ENCODE measurements at places on chromosomes 7 and 10.
A peak's percentile ranks its signal among the peaks of the same experiment; 100 is the strongest.

DNA sequence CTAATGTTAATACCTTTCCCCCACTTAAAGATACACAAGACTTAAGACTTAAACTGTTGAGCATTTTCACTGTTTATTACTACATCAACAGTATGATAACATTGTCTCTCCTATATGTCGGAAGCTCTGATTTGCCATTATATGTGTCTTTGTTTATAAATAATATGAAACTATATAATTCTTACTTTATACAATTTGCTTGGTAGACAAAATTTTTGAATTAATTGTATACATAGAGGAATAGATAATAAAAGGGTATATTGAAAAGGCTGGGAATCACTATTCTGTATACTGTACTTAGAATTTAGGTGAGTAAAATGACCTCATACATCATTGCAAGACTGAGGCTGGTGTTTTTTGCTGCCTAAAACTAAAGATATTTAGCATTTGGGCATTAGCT is 82.1 kb upstream of the HDAC9 start:
- DNase-seq: no peak

DNA sequence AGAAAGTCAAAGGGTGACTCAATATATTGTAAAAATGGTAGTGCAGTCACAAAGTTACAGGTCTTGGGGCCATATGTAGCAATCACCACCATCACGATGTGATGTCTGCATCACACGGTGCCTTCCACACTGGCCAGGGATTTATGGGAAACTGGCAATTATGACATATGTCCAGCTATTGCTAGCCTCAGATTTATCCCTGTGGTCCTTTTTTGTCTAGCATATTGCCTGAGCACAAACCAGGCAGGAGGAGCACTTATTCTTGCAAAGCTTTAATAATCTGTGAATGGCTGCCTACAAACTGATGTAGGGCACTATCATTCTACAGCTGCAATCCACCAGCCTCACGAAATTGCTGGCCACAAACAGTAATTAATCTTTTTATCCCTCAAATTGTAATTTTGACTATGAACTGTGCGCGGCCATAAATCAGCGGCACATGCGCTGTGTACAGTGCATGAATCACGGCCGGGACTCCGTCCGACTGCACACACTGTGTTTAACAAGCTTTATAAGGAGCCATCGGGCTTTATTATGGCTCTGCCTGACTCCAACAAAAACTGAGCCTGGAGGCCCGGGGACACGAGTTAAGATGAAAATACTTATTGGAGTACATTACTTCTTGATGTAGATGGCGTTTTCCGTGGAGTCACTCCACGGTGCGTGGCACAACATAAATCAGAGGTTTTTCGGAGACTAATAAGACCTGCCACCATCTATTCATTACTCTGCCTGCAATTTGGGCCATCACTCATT is 115.2 kb downstream of the EBF3 start:
- no peak for DNase-seq

- no peak for DNase-seq
Observed at GRCh38 chr7:112990624-112991023, 96.0 kb downstream of the GPR85 start.

DNA sequence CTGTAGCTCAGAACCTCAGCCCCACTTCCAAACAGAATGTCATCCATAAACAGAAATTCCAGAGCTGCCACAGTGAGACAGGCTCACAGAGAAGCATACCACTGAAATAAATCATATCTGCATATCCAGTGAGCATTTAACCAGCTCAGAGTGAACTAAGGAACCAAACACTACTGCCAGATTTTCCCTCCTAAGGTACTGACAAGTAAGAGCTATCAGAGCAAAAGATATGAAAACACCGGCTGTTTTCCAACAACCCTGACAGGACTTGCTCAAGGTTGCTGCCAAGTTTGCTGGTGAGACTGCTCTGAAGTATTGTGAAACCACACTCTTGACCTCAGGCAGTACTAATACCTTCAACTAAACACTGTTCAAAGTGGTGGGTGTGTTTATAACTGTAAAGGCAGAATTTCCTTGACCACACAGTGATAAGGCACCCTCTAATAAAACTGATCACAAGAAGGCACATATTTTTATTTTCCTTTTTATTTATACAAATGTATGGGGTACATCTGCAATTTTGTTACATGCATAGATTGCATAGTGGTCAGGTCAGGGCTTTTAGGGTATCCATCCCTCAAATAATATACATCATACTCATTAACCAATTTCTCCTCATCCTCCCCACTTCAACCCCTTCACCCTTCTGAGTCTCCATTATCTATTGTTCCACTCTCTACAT is 18.3 kb downstream of the SGMS1 start:
- peak; percentile 35 for DNase-seq

GRCh38 chr10:100826661-100826982 is 81.2 kb downstream of the PAX2 start:
- DNase-seq: no peak

- peak; percentile 60 for DNase-seq
Observed at GRCh38 chr7:121107923-121108498, 119.5 kb downstream of the CPED1 start.

GRCh38 chr7:147432079-147432478 is 1158.5 kb upstream of the C7orf33 start:
- DNase-seq: peak; percentile 68

DNA sequence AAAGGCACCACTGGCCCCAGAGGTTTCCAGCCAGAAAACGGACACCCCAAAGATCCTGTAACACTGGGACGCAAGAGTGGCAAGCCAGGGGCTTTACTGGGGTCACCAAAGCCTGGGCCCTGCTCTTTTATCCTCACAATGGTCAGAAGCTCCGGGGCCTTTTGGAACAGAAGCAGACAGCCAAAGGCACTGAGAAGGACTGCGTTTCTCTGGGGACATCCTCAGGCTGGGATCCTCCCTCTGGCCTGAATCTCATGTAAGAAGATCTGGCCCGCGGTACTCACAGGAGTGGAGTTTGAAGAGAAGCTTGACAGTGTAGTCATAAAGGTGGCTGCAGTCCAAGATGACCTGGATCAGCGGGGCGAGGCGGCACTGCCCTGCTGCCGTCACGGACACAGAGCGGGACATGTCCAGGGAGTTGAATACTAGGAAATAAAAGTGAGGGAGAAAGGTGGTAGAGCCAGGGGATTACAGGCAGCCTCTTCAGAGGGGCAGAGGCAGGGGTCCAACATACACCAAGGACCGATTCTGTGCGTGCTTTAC is 81.4 kb downstream of the SPDYE5 start:
- no peak for DNase-seq

DNA sequence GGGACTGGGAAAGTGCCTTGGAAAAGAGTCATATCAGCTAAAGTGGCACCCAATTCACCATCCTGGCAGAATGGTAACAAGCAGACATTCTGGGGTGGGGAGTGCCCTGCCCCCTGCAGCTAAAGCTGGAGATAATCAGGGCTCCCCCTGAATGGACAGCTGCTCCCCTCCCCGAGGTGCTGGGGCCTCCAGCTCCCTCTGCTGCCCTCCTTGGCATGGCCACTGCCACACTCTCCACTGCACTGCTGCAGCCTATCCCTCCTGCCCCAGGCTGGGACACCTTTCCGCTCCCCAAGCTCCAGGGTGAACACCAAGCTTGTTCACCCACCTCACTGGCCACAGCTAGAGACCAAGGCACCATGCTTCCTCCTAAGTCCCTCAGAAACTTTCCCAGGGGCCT is 9.8 kb upstream of the PARD3 start:
- DNase-seq: no peak

DNA sequence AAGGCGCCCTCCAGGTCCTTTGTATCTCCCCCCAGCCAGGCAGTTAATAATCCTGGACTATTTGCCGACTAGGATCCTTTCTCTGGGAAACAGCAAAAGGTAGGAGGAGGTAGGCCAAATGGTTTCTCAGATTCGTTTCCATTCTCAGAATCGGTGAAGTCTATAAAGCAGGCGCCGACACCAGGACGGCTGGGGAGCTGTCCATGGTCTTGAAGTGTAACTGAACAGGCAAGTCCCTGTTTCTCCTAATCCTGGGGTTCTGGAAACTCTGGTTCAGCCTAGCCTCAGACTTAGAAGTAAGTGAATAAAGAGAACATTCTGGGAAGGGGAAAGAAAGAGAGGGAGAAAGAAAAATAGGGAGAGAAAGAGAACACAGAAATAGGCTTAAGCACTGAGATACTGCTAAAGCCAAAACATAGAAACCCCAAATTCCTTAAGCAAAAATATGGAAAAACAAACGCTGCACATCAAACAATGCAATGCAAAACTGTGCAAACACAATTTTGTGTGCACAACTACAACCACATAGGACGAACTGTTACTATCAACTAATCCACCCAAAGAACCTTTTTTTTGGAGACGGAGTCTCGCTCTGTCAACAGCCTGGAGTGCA is 11.1 kb upstream of the INA start:
- no peak for DNase-seq

GRCh38 chr10:27457966-27458365 is 46.1 kb upstream of the RAB18 start:
- no peak for DNase-seq

DNA sequence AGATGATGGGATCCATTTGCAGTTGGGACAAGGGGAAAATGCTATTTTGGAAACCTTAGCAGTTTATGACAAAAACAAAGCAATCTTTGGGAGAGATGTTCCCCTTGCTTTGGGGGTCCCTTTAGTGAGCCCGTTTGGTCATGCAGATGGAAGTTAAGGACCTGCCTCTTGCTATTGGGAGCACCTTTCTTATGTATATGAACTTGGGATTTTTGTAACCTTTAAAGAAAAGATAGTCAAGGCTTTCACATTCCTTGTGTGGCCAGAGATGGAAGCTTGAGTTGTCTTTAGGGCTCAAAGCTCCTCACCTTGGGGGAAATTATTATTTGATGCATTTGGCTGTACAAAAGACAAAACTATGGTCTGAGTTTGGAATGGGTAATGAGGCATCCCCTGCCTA is 179.0 kb upstream of the PLPP4 start:
- no peak for DNase-seq

GRCh38 chr10:35035606-35036005 is 54.5 kb downstream of the CUL2 start:
- DNase-seq: no peak

GRCh38 chr10:132144086-132144485 is 42.7 kb upstream of the DPYSL4 start:
- DNase-seq: no peak

DNA sequence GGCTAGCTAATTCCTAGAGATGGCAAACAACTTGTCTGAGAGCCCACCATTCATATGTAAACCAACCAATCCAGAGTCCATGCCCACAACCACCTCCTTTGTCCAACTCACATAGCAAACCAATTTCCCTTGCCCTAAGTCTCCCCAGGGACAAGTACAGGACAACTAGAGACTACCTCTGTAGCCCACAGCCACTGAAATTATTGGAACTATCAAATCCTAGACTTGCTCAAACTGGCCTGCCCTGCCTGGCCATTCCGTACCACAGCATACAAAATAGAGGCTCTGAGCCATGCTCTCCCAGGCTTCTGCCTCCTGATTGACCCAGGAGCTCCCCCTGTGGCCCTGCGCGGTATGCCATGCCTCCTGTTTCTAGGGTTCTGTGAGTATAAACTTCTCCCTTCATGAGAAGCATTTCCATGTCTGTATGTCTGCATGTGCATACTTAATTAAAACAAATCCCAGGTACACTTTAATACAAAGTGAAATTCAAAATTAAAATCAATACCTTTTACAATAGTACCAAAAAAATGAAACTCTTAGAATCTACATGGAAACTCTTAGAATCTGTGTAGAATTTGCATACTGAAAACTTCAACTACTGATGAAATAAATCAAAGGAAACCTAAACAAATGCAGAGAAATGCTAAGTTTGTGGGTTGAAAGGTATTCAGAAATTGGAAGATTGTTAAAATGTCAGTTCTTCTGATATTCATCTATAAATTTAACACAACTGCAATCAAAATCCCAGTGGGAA is 4.0 kb upstream of the HECW1 start:
- peak; percentile 61 for DNase-seq

DNA sequence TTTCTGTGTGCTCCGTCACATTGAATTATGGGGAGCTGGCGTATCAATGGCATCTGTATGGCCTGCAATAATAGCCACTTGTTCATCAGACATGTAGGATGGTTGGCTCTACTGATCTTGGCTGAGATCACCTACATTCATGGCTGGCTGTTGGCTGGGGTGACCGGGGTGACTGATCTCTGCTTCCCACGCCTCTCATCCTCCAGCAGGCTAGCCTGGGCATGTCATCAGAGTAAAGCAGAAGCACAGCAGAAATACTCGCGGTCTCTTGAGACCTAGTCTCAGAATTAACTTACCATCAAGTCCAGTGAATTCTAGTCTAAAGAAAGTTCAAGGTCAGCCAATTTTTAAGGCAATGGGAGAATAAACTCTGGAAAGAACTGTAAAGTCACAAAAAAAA is 257.7 kb upstream of the GLI3 start:
- DNase-seq: no peak

GRCh38 chr7:141238596-141239243 is 164.9 kb downstream of the TMEM178B start:
- DNase-seq: no peak

GRCh38 chr10:1094112-1095057 is 38.2 kb downstream of the WDR37 start:
- no peak for DNase-seq

All from Ammon's horn (tissue), 1 donor.